Activated CD4-positive, alpha-beta memory T cell treated with anti-CD3 and anti-CD28 coated beads for 36 hours (primary cell): ENCODE measurements at places on chromosomes 6 and 20.

- peak; percentile 12 for DNase-seq
Observed at GRCh38 chr20:23043376-23043775, 6.1 kb downstream of the THBD start.

DNA sequence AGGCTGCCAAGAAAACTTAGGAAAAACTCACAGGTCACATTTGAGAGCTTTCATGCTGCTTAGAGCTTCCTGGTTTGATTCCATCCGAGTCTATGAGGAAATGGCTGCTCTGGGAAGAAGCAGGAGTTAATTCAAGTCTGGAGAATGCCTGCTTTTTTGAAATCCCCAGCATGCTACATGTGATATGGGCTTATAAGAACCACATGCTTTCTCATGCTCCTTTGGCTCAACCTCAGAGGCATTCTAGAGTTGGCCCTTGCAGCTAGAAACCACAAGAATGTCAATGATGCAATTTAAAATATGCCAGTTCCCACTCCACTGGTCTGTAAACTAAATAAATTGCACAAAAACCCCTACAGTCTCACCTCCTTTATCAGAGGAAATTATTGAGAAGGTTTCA, 142.9 kb upstream of the OLIG3 start:
- DNase-seq = no peak

GRCh38 chr6:20483887-20484497, 50.3 kb upstream of the CDKAL1 start:
- DNase-seq = no peak

DNA sequence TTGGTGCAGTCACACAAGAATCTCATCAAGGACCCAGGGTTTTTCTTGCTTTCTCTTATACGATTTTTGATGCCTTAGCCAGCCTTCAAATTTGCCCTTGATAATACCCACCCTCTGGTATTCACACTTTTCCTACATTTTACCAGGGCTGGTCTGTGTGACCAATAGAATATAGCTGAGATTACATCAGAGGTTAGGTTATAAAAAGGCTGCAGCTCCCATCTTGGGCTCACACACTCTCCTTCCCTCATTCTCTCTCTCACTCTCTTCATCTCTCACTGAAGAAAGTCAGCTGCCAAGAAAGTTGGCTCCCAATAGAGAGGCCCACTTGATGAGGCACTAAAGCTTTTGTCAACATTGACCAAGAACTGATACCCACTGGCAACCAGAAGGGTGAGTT, 4.1 kb upstream of the PNPLA1 start:
- DNase-seq = no peak

DNA sequence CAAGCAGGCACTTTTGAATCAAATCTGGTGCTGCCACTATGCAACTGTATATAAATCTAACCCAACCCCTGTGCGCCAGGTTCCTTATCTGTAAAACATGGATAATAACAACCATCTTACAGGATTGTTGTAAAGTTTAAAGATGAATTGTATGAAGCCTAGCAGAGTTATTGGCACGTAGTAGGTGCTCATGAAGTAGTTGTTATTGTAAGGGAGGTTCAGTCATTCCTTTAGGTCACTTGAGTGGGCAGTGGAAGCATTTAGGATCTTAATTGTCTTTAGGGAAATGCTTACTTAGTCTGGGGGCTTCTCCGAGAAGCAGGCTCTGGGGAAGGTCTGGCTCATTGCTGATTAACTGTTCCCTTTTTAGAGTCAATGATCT, 29.8 kb upstream of the PKIG start:
- no peak for DNase-seq

GRCh38 chr20:62170536-62170935, 12.3 kb upstream of the MTG2 start:
- no peak for DNase-seq

- DNase-seq = no peak
Observed at GRCh38 chr20:6999381-6999780, 231.9 kb downstream of the BMP2 start.

DNA sequence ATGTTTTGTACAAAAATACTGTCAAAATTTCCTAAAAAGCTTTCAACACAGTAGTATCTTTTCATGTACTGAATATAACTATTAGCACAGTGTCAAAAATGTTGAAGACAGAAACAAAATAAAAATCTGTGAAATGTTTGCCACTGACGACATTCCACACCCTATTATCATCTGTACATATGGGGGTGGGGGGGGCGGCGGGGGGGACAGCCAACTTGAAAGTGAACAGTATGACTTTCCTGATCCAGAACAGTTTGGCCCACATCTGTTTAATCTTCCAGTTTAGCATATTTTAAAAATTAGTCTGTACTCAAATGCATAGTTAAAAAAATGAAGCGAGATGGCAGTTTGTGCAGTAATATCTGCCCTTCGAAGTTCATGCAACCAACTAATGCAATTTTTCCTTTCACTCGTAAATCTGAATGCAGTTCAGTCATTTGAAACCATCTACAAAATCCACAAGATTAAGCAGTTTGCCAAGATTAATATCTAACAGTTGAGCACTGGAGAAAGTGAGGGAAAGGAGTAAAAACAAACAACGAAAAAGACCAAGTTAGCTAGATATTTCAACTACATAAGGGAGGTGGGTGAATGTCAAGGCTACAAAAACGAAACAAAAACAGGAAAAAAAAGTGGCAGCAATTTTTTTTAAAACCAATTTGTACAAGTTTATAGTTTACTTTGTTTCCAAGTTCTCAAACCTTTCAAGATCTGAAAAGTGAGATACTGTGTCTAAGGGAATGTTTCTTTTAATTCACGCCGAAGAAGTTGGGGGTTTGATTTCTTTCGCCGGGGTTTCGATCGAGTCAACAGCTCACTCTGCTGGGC, 1.9 kb downstream of the CITED2 start:
- DNase-seq = peak; percentile 14

DNA sequence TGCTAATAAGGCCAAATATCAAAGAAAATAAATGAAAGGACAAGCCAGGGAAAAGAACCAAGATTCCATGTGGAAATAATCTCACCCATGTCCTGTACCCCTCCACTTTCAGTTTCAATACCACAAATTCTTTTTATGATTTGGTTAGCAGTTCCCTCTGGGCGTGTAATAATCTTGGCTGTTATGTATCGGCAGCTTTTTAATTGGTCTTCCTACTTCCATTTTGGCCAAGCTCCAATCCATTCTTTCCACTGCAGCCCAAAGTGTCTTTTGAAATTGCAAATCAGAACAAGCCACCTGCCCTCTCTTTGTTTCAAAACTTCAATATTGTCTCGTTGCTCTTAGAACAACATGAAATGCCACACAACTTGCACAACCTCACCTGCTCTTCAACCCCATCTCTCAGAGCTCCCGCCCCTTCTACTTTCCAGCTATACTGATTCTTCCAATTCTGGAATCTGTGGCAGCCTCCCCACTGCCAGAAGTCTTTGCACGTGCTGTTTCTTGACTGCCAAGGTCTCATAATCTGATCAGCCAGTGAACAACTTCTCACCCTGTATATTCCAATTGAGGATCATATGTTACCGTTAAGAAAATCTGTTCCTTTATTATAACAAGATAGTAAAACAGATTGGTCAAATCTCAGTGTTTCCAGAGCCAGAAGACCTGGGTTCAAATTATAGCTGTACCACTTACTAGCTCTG, 354.5 kb downstream of the CBLN4 start:
- DNase-seq = no peak

- no peak for DNase-seq
Observed at GRCh38 chr6:57278570-57278969, 38.9 kb upstream of the PRIM2 start.

DNA sequence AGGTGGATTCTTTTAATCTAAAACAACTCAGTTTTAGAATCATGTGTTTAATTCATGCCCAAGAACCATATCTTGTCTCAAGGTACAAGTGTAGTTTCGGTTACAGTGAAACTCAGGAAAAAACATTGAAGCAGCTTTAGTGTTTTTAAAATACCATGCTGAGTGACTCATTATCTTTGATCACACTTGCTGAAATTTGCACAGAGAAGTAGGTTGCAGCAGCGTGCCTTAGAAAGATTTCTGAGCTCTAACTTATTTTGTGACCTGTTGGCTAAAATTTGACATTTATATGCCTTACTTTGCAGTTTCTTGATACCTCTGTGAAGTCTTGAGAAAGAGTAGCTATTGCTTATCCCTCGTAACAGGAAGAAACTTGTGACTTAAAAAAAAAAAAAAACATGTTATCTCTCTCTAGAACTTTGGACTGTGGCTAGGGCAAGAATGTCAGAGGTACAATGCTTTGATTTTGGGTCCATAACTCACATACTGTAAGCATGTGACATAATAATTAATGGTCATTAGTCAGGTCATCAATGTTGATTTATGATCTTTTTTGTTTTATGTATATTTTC, 34.5 kb upstream of the FUCA2 start:
- DNase-seq = no peak

DNA sequence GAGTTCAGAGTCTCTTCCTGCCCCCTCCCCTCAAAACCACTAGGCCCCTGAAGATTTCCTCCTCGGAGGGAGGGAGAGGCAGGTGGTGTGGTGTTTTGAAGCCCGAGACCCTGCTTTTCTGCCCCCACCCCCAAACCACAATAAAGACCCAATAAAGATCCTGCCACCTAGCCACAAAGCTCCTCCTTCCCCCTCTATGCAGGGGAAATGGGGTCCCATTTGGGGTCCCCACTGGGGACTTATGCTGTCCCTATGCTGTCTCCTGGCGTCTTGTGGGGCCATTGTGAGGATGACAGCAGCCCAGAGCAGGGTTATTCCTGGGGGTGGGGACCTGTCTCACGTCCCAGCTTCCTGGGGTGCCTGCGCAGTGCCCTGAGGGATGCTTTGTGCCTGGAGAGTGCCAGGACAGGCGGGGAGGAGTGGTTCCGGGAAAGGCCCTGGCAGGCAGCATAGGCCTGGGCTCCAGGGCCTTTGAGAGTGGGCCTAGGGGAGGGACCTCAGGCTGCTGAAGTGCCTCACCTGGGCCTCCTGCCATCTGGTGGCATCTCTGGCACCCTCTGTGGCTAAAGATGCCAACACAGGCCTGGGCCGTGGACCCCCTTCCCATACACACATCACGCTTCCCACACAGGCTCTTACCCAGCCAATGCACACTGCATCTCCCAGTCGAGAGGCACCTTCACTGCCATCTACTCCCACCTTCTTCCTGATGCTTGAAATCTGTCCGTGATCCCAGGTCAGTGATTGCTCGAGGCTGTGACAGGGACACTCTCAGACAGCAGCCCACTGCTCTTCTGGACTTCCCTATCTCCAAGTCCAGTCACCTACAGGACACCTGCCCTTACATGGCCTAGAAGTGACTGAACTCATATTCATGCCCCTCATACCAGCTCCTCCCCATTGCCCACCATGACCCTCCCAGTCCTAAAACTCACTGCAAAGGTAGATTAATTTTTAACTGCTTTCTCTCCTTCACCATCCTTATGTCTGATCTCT, 7.9 kb upstream of the ARMC12 start:
- peak; percentile 66 for DNase-seq

- no peak for DNase-seq
Observed at GRCh38 chr6:85684133-85684808, 41.6 kb upstream of the SYNCRIP start.
